Brain pericyte (primary cell): ENCODE measurements at places on chromosomes 16 and 17.
A peak's percentile ranks its signal among the peaks of the same experiment; 100 is the strongest.

DNA sequence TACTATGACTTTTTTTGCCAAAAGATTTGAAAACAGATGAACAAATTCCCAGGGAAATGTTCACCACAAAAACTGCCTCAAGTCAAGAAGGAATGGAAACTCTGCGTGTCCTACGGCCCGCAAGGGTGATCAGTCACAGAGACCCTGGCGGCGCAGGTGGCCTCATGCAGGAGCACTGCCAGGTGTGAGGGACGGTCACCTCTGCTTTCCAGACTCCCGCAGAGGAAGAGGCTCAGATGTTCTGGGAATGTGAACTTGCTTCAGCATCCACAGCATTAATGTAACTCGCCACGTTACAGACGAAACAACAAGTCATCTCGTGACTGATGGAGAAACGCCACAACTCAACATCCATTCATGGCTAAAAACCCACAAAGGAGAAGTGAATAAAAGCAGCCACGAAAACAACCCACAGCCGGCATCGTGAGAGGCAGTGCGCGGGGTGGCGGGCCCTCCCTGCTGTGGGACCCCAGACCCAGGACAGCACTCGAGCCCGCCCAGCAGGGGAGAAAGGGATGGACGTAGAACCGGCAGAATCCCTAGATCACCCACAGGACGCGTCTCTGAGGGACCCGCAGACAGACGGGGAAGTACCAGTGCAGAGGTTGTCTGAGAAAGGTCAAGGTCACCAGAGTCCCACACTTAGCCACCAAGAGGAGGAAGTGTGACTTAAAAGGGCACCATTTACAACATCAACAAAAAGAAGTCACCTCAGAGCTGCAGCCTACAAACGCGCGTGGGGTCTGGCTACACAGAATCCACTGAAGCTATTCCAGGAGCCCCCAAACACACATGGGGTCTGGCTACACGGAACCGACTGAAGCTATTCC lies 76.9 kb upstream of the GNG13 start:
- no peak for DNase-seq

- DNase-seq: no peak
Measured at GRCh38 chr17:76419576-76420260, 33.2 kb downstream of the UBE2O start.

DNA sequence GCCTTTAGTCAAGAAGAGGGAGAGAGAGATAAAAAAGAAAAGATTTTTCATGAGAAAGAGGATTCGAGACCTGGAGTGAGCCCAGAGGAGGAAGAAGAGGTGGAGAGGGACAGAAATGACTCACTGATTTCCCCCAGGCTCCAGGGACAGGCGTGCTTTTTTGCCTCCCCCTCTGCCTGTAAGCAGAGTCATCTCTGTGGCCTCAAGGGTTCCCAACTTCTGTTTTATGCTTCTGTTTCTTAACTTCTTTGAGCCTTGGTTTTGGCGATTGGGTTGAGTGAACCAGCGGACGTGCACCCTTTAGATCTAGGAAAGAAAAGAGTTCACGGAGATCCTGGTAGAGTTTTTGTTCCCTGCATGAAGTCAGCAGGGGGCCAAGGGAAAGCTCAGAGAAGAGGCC lies 147.9 kb upstream of the NOL11 start:
- DNase-seq: no peak

DNA sequence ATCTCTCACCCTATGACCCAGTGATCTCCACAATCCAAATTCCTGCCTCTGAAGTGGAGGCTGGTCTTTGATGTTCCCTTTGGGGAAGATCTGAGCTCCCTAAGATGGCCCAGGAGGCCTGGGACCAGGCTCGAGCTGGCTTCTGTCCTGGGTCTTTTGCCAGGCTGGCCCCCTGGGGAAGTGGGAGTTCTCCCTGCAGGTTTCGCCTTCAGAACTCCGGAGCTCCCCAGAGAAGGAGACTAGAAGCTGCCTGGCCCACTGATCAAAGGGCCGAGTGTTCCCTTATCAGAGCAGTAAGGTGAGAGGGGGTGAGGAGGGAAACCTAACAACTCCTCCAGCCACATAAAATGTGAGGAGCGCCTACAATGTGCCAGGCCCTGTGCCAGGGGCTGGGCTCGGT lies 147.1 kb downstream of the IRF8 start:
- DNase-seq: no peak

GRCh38 chr17:954431-955164 lies 25.0 kb downstream of the NXN start:
- peak; percentile 64 for DNase-seq

- DNase-seq: no peak
Measured at GRCh38 chr17:17324616-17325015, 21.4 kb downstream of the NT5M start.

DNA sequence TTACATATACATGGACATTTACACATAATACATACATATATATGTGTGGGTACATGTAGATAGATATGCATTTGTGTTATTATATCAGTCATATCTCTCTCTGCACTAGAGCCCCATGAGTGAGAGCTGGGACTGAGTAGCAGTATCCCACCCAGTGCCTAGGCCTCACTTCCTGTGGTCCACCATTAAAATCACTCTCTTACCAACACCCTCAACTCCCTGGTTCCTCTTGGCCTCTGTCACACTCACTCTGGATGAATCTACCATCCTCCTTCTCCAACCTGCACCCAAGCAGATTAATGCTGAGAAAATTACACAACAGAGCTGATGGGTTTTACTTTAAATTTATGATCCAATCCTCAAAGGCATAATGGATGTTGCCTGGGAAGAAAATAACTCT lies 4.9 kb upstream of the LYRM9 start:
- no peak for DNase-seq

DNA sequence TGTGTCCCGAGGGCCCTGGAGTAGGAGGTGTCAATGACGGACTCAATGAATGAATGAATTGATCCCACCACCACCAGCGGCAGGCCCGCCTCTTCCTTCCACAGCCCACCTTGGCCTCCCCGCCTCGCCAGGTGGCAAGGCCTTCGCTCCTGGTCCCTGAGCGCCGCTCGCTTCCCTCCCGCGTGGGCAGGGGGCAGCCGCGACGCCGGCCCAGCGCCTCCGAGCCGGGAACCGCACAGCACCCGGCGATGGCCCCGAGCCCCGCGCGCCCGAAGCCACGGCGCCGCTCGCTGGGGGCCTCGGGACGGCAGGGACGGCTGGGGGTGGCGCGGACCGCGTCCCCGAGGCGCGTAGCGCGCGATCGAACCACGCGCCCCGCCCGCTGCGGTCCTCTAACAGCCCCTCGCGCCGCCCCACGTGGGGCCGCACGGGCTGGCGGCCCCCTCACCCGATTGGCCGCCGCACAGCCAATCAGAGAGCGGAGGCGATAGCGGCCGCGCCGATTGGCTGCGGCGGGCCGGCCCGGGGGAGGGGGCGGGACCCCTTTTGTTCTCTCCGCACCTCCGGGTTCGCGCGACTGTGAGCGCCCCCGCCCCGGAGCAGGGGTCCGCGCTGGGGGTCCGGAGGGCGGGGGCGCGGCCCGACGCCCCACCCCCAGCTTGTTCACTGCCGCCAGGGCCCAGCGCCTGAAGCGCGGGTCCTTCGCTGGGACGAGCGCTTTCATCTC lies 31.4 kb downstream of the ACTG1 start:
- DNase-seq: no peak

- peak; percentile 75 for DNase-seq
Measured at GRCh38 chr16:65117811-65118448, 3.9 kb downstream of the CDH11 start.
